NB4 (cell line): ENCODE measurements at places on chromosomes 12 and 14.
A peak's percentile ranks its signal among the peaks of the same experiment; 100 is the strongest.

GRCh38 chr12:56158029-56158925 is at the start of gene MYL6:
Gene MYL6, plus strand, starts transcription at chr12:56158359. Its CDS starts 43 bp downstream, at chr12:56158402.
- peak; percentile 99 for DNase-seq

DNA sequence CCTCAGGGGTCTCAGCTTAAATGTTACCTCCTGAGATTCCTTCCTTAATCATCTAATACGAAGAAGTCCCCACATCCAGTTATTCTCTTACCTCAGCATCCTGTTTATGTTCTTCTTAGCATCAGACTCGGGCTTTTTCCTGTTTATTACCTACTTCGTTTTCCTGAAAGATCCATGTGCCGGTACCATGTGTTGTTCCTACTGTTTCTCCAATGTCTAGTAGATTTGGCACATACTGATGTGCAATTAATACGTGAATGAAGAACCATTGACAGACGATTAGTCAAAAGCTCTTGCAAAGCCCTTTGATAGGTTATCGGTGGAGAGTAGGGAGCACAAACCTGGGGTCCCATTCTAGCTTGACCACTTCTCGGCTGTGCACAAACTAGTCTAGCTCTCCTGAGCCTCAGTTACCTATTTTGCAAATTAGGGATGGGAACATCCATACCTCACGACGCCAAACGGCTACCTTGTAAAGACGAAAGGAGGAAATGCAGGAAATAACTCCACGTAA is 735 bp upstream of the MAPKAPK5 start:
- no peak for DNase-seq

GRCh38 chr14:71551291-71551950 is 380.8 kb upstream of the RGS6 start:
- no peak for DNase-seq

DNA sequence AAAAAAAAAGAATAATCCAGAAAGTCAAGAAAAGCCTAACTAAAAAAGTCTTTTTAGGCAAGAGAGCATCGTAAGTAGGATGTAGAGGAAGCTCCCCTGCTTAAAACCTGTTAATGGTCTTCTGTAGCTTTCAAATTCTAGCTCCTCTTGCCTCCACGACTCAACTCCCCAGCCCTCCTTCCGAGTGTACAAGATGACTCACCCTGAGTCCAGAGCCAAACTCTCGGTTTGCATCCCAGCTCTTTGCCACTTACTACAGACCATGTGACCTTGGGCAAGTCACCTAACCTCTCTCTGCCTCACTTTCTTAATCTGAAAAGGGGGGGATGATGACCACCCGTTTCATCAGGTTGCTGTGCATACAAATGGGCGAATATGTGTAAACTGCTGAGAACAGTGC is 460.4 kb downstream of the DPF3 start:
- no peak for DNase-seq

DNA sequence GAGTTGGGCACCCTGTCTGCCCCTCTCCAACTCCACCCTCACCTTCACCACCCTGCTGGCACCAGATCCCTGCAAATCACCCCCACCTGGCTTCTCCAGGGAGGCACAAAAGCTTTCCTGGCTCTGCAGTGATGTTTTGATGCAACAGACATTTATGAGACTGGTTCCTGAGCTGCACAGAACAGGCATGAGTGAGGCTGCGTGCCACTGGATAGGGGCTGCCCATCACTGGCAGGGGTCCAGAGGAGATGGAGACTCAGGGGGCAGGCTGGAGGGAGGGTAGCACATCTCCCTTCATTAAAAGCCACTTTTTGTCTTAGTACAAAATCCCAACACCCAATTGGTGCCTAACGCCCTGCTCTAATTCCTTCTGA is 17.3 kb upstream of the ZDHHC22 start:
- no peak for DNase-seq

- peak; percentile 30 for DNase-seq
Measured at GRCh38 chr12:78470354-78471195, 394.0 kb upstream of the SYT1 start.

DNA sequence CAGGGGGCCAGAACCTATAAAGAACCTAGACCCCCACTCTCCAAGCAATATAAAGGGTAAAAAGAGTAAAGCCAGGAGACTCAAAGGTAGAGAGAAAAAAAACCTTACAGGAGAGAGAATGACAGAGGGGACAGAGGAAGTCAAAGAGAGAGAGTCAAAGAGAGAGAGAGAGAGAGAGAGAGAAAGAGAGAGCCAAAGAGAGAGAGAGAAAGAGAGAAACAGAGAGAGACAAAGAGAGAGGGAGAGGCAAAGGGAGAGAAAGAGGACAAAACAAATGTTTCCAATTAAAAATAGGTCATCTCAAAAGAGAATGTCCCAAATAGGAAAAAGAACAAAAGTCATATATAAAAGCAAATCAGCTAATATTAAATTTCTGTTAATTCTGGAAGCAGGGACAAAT is 251.5 kb downstream of the DPY19L2 start:
- DNase-seq: no peak

- peak; percentile 90 for DNase-seq
Measured at GRCh38 chr14:99077076-99077843, 194.7 kb downstream of the BCL11B start.

DNA sequence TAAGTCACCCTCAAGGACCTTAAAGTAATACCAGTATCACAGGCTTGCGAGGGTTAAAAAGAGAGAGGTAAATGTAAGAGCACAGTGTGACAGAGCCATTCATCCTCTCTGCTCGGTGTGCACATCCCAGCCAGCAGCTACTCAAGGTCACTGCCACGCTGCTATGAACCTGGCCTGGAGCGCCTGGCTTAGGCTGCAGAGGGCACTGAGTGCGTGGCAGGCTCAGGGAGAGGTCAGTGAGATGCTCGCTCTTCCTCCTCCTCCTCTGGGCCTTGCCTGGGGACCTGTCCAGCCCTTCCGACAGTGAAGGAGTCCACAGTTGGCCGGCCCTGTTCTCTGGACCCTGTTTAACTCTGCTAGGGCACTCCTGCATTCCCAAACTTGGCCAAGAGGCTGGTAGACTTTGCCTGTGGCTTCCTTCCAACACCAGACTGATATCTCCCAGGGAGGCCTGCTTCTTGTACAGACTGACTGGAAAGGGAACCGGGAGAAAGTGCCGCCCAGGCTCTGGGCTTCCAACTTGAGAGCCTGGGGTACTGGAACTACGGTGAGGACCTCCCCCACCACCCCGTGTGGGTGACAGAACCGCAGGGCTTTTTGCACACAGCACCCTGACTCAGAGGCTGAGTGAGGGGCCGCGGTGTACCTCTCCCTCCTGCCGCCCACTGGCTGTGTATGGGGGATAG is 62.6 kb upstream of the CORO1C start:
- DNase-seq: no peak
